CD8-positive, alpha-beta memory T cell (primary cell): ENCODE measurements at places on chromosomes 3 and 15.

GRCh38 chr15:38130740-38131498 is 121.7 kb upstream of the SPRED1 start:
- DNase-seq = no peak

GRCh38 chr3:8481380-8481779 is 20.2 kb upstream of the LMCD1 start:
- DNase-seq = no peak

DNA sequence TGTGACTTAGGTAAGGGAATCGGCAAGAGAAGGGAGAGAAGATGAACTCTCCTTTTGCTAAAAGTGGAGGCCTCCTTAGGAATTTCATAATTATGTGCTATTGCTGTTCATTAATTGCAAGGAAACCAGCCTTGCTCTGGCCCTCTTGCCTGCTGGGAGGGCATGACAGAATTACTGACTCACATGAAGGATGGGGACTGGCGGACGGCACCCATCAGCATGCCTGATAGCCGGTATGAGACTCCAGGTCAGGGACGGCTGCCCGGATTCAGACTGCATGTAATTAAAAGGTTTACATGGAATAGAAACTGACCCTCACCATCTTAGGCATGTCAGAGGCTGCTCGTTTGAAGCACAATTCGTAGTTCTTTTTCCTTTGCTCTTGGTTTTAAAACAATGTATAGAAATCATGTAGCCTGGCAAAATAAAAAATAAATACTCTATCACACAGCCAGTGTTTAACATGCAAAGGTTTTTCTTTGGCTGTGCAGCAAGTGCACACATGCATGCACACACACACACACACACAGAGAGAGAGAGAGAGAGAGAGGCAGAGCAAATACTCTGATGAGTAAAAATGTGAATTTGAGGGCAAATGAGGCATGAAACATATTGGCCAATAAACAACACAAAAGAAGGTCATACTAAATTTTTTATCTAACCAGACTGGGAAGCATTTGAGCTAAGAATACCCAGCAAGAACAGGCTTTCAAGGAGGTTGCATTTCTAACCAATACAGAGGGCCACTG is 82.7 kb downstream of the FOXB1 start:
- DNase-seq = no peak

DNA sequence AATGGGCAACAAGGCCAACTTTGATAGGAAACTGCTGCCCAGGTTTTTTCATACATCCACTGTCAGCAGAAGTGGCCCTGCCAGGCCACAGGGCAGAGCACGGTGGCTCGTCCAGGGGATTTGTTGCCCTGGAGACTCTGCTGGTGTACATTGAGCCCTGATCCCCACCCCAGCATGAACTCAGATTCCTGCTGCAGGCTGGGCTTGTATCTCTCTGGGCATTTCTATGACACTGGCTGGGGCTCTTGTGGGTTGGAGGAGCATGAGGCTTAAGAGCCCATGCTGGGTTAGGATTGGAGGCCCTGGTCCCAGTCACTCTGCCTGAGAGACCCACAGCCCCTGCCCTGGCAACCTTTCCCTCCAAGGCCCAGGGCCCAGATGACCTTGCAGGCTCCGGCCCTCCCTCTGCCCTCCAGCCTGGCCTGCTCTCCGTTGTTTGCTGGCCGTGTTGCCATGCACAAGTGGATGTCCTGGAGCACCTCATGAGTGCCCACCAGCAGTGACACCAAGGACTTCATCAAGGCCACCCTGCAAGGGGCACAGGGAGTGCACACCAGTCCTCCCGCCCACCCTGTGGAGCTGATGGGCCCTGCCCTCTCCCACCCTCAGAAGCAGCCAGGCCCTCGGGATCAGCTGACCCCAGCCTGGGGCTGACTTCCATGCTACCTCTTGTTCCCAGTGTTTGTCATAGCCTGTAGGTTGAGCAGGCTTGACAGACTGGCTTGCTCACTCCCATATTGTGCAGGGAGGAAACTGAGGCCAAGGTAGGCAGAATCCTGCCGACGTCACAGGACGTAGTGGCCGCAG is 58.2 kb downstream of the ZNF445 start:
- DNase-seq = no peak

- DNase-seq = no peak
Measured at GRCh38 chr15:50390554-50391264, 33.5 kb upstream of the USP8 start.

GRCh38 chr15:48393645-48394506 is 62.6 kb downstream of the DUT start:
- no peak for DNase-seq

- no peak for DNase-seq
Measured at GRCh38 chr15:75178171-75178937, 23.3 kb upstream of the C15orf39 start.

- peak; percentile 65 for DNase-seq
Measured at GRCh38 chr15:63501256-63502089, 2.9 kb upstream of the USP3 start.

- DNase-seq = no peak
Measured at GRCh38 chr15:78603467-78603866, 17.3 kb downstream of the CHRNA3 start.

- no peak for DNase-seq
Measured at GRCh38 chr15:90212221-90213098, 11.3 kb downstream of the SEMA4B start.

- no peak for DNase-seq
Measured at GRCh38 chr15:65561934-65562333, 31.7 kb downstream of the HACD3 start.
